GM12865 (cell line): ENCODE measurements at places on chromosomes 3 and 15.

- DNase-seq: peak; percentile 65
Measured at GRCh38 chr3:20056725-20057611, 16.7 kb downstream of the KAT2B start.

- DNase-seq: no peak
Measured at GRCh38 chr3:157417247-157417646, 19.4 kb upstream of the PTX3 start.

GRCh38 chr3:104908761-104909160 is 457.9 kb upstream of the ALCAM start:
- peak; percentile 12 for DNase-seq

DNA sequence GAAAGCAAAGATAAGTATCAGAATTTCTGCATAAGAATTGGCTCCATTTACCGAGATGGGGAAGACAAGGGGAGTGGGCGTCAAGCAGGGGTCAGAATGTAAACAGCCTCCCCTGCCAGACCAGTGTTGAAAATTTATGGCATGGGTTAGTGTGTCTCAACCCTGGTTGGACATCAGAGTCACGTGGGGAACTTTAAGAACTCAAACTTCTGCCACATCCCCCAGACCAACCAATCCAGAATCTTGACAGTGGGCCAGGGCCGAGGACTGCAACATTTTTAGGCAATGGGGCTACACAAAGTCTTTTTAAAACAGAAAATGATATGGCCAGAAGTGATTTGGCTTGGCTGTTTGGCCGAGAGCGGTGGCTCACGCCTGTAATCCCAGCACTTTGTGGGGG is 14.3 kb upstream of the MASP1 start:
- DNase-seq: no peak

DNA sequence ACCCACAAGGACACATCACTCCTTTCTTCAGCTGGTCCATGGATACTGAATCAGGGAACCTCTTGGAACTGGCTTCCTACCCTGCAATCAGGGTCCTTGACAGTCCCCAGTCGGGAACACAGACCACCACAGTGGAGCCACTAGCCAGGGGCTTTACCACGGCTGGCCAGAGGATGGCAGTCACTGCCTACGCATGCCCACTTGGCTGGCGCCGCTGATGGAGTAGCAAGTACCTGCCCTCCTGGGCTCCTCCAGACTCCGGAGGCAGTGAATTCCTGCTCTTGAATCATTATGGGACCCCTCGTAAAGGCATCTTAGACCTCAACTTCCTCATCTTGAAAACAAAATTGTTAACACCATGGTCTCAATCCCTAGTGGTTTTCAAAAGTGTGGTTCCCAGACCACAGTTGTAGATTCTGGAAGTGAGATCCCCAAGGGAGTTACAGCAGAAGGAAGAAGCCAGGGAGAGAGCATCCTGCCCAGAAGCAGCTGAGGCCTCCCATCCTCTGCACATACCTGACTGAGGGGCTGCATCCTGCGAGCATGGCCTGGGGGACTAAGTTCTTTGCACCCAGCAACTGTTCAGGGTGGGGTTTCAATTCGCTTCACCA is 9.1 kb upstream of the SKIC8 start:
- peak; percentile 75 for DNase-seq

DNA sequence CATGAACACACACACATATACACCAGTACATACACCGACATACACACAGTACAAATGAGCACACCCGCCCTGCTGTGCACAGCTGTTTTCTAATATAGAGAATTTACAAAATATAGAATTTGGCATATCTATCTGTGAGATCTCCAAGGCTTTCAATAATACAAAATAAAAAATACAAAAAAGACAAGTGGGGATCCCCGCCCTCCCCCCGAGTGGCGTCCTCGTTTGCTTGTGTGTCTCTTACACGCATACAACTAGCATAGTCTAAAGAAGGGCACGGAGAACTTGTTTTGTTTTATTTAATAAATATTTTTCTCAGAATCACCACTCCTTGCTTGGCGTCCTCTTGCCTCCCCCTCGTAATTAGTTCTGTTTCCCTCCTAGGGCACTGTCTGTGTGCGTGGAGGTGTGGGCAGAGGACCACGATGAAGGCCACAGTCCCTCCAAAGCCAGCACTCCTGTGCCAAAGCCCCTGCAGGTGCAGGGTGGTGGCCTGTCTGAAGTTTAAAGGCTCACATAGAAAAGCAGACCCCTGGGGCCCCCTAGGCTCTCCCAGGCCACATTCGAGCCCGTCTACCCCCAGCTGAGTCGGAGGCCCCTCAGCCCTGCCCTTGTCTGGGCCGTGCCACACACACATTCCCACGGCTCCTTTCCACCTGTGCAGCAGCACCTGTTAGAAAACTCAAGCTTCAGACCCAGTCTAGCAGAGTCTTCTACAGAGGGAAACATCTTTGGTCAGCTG is 82.1 kb downstream of the SEC22A start:
- no peak for DNase-seq

DNA sequence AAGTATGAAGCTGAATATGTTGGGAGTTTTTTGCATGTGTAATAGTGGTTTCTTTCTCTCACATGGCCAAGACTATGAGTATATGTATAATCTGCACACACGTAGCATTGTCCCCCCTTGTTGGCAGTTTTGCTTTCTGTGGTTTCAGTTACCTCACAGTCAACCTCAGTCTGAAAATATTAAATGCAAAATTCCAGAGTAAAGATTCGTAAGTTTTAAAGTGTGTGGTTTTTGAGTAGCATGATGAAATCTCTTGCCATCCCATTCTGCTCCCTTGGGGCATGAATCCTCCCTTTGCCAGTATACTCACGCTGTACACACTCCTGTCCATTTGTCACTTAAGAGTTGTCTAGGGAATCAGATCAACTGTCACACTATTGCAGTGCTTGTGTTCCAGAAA is 742.0 kb upstream of the CCDC54 start:
- peak; percentile 4 for DNase-seq

DNA sequence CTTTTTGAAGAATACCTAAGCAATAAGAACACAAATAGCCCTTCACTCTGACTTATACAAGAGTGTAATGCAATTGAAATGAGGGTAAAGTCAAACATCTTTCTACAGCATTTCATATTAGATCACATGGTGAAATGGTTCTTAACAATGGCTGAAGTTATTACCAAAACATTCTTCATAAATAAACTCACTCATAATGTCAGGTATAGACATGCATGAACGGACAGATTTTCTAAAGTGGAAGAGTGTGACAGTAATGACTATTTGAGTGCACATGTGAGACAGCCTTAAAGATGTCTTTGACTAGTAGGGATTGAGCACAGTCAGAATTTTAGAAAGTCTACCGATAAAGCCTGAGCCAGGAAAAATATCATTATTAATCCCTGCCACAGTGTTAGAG is 471.0 kb downstream of the ZPLD1 start:
- no peak for DNase-seq

DNA sequence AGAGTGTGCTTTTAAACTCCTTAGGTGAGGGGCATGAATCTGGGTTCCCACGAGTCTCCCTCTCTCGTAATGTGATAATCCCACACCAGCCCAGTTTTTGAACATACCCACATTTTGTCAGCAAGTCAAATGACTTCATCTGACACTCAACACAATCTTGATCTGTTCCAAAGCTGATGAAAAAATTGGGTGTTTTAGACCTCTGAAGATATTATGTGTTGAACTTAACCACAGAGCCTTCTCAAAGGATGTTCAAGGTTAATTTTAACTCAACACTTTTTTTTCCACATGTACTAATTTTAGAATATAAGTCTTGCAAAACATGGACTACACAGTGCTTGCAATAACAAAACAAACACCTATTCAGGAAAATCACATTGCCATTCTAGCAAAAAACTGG is 123.1 kb downstream of the TGFBR2 start:
- DNase-seq: no peak

GRCh38 chr3:149844091-149844490 is 31.1 kb downstream of the RNF13 start:
- DNase-seq: no peak

DNA sequence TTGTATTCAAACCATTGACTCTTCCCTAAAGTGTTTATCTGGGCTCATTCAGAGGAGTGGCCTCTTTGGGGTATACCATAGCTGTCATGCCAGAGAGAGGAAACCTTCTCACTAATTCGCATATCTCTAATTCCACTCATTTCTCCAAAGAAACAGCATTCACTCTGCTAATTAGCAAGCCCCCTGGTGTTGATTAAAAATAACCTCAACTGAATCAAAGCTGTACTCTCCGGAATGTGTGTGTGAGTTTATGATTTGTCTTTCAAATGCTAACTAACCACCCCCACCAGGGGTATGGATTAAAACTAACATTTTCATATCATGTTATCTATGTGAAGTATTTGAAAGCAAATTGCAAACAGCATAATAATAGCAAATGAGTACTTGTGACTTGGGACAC is 45.5 kb downstream of the PAQR5 start:
- DNase-seq: no peak

- no peak for DNase-seq
Measured at GRCh38 chr3:171336406-171336805, 123.8 kb downstream of the TNIK start.

DNA sequence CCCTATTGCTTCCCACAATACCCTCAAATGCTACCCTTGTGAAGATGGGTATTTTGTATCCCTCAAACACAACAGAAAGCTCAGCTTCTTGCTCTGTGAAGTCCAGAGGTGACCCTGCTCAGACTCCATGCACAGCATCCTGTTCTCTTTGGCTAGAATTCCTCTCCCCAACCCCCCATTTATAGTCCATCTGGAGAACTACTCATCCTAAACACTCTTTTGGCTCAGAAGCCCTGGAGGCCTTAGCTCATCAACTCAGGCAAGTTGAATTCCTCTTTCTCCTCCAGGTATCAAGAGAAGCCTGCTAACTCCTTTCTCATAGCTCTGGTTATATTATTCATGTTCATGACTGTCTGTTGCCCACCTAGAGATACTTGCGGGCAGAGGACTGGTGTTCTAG is 18.3 kb upstream of the GASK1A start:
- no peak for DNase-seq

GRCh38 chr3:178777718-178778411 is 241.6 kb downstream of the KCNMB2 start:
- peak; percentile 53 for DNase-seq

- DNase-seq: no peak
Measured at GRCh38 chr3:185680231-185680630, 94.1 kb downstream of the SENP2 start.

GRCh38 chr3:52670621-52671521 is 14.8 kb downstream of the PBRM1 start:
- DNase-seq: peak; percentile 82

DNA sequence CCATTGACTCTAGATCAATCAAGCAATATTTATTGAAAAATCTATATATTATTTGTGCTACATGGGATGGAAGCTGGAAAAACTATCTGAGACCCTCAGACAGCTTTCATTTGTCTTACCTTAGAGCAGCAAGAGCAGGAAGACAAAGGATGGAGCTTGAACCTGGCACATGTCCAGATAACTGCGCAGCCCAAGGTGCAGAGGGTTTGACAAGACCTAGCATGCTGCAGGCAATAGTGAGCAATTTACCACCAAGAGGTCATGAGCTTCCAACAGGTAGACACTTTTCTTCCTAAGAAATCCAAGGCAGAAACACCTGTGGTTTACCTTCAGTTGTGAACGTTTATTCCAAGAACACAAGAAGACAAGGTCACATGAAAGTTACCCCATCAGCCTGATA is 214.7 kb upstream of the NECTIN3 start:
- DNase-seq: no peak

GRCh38 chr3:172461530-172462138 is 13.4 kb upstream of the GHSR start:
- peak; percentile 47 for DNase-seq

DNA sequence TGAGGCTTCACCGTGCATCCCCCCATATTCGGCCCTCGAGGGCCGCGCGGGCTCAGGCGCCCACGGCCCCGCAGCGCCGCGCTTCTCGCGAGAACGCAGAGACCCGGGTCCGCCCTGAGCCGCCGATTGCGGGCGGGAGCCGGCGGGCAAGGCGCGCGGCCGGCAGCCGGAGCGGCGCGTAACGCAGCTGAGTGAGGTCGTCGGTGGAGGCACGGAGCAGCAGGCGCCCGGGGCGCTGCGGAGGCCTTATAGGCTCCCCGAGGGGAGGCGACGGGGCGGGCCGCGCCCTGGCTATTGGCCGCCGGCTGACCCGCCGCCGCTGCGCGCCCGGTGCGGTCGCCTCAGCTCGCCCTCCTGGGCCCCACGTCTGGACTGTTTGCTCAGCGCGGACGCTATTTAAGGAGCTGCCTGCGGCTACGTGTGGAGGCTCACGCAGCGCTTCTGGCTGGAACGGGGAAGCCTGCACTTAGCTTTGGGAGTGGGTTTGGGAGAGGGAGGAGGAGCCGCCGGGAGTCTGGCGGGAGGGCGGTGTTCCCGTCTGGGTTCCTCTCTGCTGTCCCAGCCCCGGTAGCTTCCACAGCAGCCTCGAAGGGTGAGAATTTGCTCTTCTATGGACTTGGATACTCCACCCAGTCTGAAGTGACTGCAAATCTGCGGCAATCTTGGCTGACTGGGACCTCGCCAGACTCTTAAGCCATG is at the start of gene PLOD2:
Gene PLOD2, minus strand, starts transcription at position 221 of the 699 bp plus-strand sequence. Its CDS starts 195 bp downstream, at position 26.
- DNase-seq: peak; percentile 81

- DNase-seq: no peak
Measured at GRCh38 chr3:10423171-10423882, 82.1 kb downstream of the ATP2B2 start.

- peak; percentile 32 for DNase-seq
Measured at GRCh38 chr3:170247875-170248274, 25.7 kb downstream of the PRKCI start.

DNA sequence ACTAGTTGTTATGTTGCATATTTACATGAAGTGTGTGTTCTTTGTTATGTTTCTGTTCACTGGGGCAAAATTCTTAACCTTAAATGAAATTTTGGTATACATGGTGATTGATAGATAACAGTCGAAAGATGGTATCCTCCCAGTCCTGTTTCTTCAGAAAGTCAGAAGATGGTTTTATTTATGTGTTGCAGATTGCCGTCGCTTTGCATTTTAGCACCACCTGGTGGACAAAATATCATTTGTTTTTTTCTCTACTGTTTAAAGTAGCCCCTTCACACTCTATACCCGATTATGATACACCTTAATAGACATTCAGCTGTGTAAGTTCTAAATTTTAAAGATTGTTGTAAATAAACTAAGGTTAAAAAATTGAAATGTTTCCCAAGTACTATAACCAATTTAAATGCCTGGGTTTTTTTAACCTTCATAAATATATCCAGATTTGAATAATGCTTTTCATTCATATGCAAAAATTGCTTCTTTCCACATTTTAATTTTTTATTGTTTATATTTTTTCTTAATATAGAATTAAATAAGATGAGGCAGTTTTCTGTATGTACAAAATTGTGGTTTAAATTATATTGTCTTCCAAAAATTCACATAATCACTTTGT is 152.2 kb downstream of the ALCAM start:
- peak; percentile 80 for DNase-seq

GRCh38 chr3:156418428-156418827 is 136.5 kb downstream of the SSR3 start:
- no peak for DNase-seq

DNA sequence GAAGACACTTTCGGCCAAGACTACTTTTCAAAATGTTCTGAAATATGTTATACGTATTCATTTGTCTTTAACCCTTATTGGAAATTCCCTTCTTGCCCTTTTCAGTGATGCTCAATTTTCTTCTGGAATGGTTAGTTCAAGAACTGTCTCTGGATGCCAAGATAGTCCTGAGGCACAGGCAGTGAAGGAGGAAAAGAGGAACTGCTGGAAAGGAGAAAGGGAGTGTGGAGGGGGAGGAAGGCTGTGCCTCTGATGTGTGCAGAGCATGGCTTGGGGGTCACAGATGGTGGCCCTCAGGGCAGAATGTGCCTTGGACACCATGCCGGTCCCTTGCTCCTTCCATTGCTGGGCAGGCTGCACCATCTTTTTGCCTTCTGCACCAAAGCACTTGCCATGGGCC is 73.7 kb downstream of the CEP63 start:
- DNase-seq: no peak
